ENCODE measurements at places on chromosomes 6 and 20.

DNA sequence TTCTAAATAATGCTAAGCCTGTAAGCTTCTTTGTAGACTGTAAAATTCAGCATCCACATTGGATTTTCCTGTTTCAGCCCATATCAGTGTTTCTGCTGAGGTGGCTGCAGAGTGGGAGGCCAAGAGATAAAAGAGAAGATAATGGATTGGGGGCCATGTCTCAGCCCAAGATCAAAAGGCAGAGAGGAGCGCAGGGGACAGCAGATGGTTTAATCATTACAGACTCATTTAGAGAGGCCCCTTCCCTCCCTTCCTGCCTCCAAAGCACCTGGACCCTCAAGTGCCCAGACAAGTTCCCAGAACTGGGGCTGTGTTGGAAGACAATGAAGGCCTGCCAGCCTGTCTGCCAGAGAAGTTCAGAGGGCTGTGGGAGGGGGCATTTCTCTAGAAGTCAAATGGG lies 20.4 kb upstream of the CTNNBL1 start:
- DNase-seq = no peak

GRCh38 chr6:170148709-170149470 lies 142.0 kb downstream of the DLL1 start:
- no peak for DNase-seq

GRCh38 chr20:2955257-2955970 lies 82.1 kb downstream of the PTPRA start:
- DNase-seq = no peak

GRCh38 chr20:37890643-37891042 lies 12.3 kb upstream of the VSTM2L start:
- no peak for DNase-seq

- DNase-seq = no peak
Observed at GRCh38 chr6:40308533-40309306, 278.4 kb downstream of the LRFN2 start.

GRCh38 chr20:63955827-63956663 lies at the start of gene UCKL1:
UCKL1 (minus strand) TSS chr20:63956416; CDS start chr20:63956372, 44 bp downstream.
- DNase-seq = peak; percentile 81

DNA sequence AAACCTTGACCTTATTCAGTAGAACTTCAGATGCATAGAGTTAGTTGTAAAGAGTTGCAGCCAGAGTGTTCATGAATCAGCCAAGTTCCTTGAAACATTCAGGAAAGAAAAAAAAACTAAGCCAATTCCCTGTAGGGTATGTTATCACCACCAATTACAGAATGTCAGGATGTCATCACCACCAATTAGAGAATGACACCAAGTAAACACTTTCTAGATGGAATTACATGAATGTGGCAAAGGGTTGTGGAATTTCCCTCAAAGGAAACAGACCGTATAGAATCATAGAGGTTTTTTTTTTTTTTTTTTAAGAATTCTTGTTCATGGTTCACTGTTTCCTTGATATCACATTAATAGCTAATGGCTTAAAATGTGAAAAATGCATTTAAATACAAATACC lies 472.1 kb upstream of the RNF217 start:
- DNase-seq = no peak

- no peak for DNase-seq
Observed at GRCh38 chr20:60877071-60877857, 374.8 kb upstream of the CDH4 start.

- peak; percentile 34 for DNase-seq
Observed at GRCh38 chr6:27251112-27251605, 3.7 kb downstream of the PRSS16 start.

GRCh38 chr6:34602318-34603111 lies 46.4 kb upstream of the SPDEF start:
- DNase-seq = no peak

- DNase-seq = peak; percentile 76
Observed at GRCh38 chr6:31652925-31653724, 664 bp upstream of the BAG6 start.
